Kidney glomerular epithelial cell (primary cell): ENCODE measurements at places on chromosomes 7 and 10.

DNA sequence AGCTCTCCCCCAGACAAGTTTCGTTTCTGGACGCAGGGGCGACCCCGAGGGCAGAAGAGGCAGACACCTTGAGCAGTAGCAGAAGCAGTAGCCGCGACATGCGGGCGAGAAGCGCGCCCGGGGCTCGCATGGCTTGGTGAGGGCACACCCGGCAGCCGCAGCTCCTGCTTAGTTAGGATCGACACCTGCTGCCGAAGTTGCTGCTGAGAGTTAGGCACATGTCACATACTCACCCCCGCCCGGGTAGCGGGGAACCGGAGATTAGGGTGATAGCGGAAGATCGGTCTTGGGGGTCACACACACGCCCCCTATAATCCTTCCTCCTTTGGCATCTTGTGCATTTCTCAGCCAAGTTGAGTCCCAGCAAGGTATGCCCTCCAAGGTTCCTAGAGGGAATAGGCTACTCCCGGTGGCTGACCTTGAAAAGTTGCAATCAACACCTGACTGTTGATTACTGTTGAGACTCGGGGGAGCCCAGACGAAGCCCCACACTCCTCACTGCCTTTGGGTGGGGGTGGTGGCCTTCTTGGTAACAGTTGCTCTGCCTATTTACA, 668 bp downstream of the GPR37 start:
- no peak for DNase-seq

DNA sequence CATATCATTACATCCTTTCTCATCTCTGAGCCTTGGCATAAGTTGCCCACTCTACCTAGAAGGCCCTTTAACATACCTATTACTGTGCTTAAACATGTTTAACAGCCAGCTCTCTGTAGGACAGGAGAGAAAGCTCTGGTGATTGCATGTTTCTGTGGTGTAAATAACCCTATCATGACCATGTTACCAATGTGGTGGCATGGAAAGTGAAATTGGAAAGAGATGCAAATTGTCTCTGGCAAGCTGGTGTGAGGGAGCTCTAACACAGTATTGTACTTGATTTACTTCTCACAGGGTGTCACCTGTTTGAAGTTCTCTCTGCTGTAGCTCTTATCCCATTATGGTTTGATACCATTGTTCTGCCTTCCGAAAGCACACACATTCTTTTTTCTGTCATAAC, 231.8 kb upstream of the DKK1 start:
- no peak for DNase-seq

DNA sequence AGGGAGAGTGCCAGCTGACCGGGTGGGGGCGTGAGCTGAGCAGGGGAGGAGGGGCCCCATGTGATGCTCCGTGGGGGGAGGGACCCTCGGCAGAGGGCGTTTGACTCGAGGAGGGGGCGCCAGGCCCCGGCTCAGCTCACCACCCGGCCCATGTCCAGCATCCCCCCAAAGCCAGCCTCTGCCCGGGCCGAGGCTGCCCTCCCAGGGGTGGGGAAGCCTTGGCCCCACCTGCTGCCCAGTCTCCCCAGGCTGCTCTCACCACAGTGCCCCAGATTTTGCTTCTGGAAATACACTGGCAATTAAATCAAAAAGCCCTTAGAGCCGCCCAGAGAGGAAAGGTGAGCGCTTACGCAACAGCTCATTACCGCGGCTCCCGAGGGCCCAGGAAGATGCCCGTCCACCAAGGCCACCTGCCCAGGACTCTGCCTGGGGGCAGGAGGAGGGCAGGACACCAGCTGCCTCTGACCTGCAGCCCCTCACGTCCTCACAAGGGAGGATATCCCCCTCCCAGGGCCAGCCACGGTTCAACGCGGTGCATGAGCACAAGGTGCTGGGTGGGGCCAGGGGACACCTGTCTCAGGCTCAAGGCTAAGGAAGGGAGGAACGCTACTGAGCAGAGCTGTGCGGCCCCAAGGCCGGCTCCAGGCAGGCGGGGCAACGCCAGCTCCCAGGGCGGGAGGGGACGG, 70.0 kb upstream of the INPP5A start:
- no peak for DNase-seq

DNA sequence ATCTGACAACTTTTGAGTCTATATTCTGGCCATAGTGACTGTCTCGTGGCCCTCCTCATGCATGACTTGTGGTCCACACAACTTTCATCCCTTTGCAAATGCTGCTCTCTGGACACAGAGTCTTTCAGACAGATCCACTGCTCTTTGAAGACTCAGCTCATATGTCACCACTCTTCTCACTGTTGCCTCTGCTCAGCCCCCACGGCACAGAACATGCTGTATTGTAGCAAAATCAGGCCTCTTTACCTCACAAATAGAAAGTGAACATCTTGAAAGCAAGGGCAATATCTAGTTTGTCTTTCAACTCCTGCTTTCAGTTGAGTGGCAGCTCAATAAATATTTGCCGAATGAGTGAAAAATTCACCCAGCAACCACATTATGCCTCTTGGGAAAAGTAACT, 443.5 kb downstream of the NRG3 start:
- DNase-seq: no peak

DNA sequence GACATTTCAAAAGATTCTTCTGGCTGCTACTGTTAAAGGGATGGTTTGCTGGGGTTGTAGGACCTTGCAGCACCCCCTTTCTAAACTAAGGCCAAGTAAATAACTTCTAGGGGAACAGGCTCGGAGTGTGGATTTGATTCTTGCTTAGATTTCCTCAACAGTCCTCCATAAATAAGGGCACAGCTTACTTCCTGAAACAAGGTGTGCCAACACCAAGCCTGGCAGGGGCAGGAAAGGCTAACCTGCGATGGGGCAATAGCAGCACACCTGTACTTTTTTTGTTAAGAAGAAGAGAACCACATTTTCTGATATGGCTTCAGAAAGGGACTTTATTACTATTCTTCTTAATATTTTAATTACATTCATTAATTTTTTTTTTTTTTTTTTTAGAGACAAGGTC, 121.9 kb downstream of the RNF216 start:
- no peak for DNase-seq

DNA sequence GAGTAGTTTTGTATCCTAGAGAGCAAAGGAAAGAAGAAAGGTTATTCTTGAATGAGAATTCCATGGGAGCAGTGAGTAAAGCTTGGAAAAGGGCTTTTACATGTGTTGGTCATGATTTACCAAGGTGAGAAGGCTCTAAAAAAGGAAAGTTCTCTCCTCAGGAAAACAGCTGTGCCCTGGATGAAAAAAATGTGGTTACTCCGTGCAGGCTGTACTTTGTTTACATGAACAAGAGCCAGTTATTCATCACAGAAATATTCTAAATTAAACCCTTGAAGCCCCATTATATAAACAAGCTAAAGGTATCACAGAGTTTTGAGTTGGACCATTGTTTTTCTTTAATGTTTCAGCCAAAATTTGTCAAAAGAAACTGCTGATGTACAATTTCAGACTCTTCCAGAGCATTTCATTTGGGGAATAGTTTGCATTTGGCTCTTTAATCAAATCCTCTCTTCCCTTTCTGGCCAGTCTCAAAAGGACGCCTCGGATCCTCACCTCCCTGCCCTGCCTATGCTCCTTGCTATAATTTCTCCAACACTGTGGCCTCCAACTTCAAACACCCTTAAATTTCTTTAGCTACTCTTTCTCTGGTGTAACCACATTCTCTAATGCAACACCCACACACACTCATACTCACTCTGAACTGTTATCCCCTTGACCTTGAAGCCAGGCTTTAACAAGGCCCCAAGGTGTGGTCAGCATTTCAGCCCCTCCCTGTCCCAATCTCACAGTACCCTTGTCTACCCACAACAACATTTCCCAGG, 47.4 kb downstream of the AFAP1L2 start:
- DNase-seq: peak; percentile 57

DNA sequence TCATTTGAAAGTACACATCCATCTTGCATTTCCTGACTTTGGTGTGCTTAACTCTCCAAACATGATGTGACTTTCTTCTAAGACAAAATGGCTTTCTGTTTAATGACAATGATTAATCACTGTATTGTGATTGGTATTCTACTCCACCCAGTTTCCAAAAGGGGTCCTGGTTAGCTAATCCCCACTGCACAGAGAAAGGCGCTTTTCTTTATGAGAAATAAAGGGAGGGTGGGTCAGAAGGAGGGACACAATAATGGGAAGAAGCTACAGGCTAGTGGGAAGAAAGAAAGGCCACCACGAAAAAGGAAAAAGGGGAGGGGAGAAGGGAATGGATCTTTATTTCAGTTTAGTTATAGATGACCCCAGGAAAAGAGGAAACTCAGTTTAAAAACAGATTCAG, 69.2 kb downstream of the PRTFDC1 start:
- no peak for DNase-seq

GRCh38 chr7:71133856-71134255, 1.9 kb downstream of the GALNT17 start:
- no peak for DNase-seq

- DNase-seq: no peak
Observed at GRCh38 chr7:149071182-149071635, 19.3 kb downstream of the ZNF786 start.
